ENCODE measurements at places on chromosomes 6 and 20. TPM values are rescaled to one million over a fixed set of nuclear protein-coding genes. Genes with fewer than 3 reads are reported as not detected.
A peak's percentile ranks its signal among the peaks of the same experiment; 100 is the strongest.

- no peak for DNase-seq
- no peaks in the 10 kb centered on the region for H3K36me3 ChIP-seq
- no peak overlapping the region for H3K4me3 ChIP-seq
- no peak overlapping the region for H3K27ac ChIP-seq
- peaks cover 5% of the 10 kb centered on the region for H3K4me1 ChIP-seq
Measured at GRCh38 chr20:6766433-6766832, 1.1 kb upstream of the BMP2 start.

DNA sequence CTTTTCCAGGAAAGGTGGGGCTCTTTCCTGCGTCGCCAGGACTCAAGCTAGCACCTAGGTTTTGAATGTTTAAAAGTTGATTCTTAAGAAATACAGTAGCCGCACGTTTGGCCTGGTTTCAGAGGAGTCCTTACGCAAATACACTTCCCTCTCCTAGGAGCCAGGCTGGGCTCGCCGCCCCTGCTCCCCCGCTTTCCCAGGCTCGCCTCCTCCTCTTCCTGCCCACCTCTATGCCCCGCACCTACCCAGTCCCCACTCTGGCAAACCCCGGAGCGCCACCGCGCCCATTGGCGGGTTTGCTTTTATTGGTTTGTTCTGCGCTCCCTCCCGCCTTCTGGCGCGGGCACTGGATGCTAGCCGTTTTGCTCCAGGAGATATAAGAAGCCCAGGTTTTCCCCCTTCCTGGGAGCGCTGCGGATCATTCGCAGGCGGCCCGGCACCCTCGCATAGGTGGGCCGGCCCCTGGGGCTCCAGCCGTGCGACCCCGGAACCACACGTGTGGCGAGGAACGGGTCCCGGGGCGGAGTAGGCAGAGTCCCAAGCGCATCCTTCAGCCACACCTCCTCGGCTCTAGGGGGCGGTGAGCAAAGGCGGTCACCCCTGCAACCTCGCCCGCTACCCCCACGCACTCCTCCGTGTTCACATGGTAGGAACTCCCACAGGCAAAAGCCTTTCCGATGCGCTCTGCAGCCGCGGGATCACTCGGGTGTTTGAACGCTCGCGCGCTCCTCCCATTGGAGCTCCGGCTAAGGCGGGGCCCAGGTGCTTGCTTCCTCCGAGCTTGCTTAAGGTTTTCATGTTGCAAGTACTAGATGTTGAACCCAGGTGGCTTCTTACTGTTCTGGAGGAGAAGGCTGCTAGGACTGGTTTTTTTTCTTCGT lies 119.0 kb downstream of the RTN4IP1 start:
- peak overlapping the region; percentile 75 for H3K27ac ChIP-seq
- DNase-seq = peak; percentile 83
- H3K4me1 ChIP-seq = peaks cover 36% of the 10 kb centered on the region
- H3K36me3 ChIP-seq = peaks cover 2% of the 10 kb centered on the region
- H3K27me3 ChIP-seq = peaks cover 5% of the 10 kb centered on the region

DNA sequence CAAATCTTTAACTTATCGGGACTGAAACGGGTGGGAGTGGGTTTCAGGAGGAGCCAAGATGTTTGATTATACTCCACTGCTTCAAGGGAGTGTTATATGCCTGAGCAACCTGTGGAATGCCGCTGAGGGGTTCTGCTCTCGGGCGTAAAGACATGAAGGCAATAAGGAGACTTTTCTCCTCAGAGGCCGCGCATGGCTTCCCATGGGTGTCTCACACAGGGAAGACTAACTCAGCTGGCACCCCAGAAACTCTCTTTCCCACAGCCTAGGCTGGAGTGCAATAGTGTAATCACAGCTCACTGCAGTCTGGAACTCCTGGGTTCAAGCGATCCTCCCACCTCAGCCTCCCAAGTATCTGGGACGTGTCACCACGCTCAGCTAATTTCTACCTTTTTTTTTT lies 5.1 kb upstream of the C20orf141 start:
- no peaks in the 10 kb centered on the region for H3K36me3 ChIP-seq
- H3K4me1 ChIP-seq = no peaks in the 10 kb centered on the region
- H3K27me3 ChIP-seq = peaks cover 47% of the 10 kb centered on the region
- H3K4me3 ChIP-seq = no peak overlapping the region
- DNase-seq = no peak

- H3K4me1 ChIP-seq = no peaks in the 10 kb centered on the region
- H3K36me3 ChIP-seq = no peaks in the 10 kb centered on the region
- no peak overlapping the region for H3K27ac ChIP-seq
- peaks cover 4% of the 10 kb centered on the region for H3K27me3 ChIP-seq
- no peak overlapping the region for H3K4me3 ChIP-seq
- DNase-seq = no peak
Measured at GRCh38 chr6:56684342-56685101, 41.8 kb upstream of the DST start.

DNA sequence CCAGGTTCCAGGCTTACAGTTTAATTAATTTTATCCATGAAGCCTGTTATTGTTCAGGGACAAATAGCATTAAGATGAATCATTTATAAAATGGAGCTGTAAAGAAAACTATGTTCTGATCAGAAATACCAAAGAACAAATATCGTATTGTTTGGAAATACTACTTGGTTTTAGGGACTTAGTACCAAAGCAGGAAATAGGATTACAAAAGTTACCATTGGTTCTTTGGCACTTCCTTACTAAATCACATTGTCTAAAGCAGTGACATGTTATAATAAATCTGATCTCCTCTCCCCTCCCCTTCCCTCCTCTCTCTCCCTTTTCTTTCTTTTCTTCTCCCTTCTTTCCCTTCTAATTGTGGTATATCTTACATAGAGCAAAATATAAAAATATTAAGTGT lies 29.6 kb downstream of the CRYBG1 start:
- H3K27ac ChIP-seq = no peak overlapping the region
- H3K4me3 ChIP-seq = no peak overlapping the region
- no peaks in the 10 kb centered on the region for H3K4me1 ChIP-seq
- DNase-seq = no peak

DNA sequence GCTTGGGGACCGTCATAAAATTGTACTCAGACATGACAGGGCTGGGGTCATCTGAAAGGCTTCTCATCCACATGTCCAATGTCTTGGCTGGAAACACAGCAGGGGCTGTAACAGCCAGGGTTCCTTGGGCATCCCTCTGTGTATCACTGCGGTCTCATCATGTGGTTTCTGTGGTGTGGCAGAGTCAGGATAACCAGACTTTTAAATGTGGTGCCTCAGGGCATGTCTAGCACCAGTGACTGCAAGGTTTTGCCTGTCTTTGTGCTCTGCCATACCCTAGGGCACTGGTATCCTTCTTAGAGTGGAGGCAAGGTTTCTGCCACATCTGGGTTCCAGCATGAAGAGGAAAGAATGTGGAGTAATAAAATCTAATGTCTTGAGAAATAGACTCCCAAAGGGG lies 124.2 kb downstream of the PLEKHG1 start:
- H3K27ac ChIP-seq = no peak overlapping the region
- DNase-seq = peak; percentile 10
- peaks cover 15% of the 10 kb centered on the region for H3K27me3 ChIP-seq

DNA sequence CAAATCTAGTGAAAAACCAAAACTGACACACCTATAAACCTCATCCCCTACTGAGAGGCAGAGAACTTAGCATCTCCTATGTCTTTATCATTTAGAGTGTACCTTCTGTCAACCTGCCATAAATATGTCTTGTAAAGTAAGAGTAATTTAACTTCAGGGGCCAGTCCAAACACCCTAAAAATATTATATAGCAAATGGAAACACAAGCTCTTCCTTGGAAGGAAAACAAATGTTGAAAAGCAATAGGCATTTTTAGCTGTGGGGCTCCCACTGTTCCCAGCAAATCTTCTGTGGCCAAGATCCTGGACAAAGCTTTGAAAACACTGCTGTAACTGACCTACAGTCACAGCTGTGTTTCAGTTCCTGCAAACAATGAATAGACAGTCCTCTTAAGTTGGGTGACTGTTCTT lies 140.0 kb upstream of the RNF217 start:
- H3K4me3 ChIP-seq = no peak overlapping the region
- no peak overlapping the region for H3K27ac ChIP-seq
- no peaks in the 10 kb centered on the region for H3K36me3 ChIP-seq
- H3K4me1 ChIP-seq = no peaks in the 10 kb centered on the region
- DNase-seq = no peak
- peaks cover 3% of the 10 kb centered on the region for H3K27me3 ChIP-seq

DNA sequence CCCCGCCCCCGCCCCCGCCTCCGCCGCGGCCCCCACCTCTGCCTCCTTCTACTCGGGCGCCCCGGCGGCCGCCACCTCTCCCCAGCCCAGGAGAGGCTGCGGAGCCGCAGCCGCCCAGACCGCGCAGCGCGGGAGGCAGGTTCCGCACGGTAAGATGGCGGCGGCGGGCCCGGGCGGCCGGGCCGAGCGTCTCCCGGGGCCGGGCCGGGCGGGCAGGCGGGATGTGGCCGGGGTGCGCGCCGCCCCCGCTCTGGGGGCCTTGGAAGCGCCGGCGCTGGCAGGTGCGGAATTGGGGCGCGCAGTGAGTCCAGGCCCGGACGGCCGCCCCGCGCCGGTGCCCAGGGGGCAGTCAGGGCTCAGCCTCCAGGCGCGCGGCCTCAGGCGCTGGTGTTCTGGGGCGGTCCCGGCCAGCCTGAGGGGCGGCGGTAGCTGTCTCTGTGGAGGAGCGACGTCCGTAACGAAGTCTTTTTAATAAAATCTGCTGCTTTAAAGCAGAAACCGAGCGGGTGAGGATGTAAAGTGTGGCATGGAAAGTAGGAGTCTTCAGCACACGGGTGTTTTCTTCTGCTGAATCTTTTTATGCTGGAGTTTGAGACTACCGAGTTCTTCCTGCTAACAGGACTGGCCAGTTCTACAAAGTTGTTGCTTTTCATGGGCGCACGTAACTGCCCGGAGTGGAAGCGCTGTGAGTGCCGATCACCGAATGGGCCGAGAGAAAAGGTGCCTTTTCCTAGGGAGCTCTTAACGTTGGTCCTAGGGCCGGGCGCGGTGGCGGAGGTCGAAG lies at the start of gene GID8:
Gene GID8, plus strand, starts transcription at position 43 of the 784 bp plus-strand sequence. CDS start 3,356 bp downstream, outside the sequence.
- H3K27me3 ChIP-seq = no peaks in the 10 kb centered on the region
- peak within 1 kb of the TSS; percentile 96 for H3K27ac ChIP-seq
- H3K4me3 ChIP-seq = no peak within 1 kb of the TSS
- peaks cover 38% of the 10 kb centered on the region for H3K4me1 ChIP-seq
- H3K36me3 ChIP-seq = peaks cover 34% of the 10 kb centered on the region
- DNase-seq = peak; percentile 66

DNA sequence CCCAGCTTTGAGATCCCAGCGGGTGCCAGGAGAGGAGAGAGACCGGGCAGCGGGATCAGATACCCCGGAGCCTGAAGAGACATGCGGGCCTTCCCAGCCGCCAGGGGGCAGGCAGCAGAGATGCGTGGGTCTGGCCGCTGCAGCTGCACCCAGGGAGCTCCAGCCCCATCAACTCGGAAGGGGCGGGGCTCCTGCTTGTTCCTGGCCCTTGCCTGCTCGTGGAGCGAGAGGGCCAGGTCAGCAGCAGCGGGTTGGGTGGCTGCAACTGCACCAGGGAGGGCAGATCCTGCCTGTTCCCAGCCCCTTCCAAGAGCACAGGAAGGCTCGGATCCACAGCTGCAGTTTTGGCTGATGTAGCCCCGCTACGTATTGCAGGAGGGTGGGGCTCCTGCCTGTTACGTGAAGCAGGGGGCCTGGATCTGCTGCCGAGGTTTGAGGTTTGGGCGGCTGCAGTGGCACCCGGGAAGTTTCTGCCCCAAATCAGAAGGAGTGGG lies 532.8 kb downstream of the RFPL4B start:
- no peak overlapping the region for H3K27ac ChIP-seq
- H3K4me3 ChIP-seq = no peak overlapping the region
- peak; percentile 42 for DNase-seq
- H3K4me1 ChIP-seq = no peaks in the 10 kb centered on the region

DNA sequence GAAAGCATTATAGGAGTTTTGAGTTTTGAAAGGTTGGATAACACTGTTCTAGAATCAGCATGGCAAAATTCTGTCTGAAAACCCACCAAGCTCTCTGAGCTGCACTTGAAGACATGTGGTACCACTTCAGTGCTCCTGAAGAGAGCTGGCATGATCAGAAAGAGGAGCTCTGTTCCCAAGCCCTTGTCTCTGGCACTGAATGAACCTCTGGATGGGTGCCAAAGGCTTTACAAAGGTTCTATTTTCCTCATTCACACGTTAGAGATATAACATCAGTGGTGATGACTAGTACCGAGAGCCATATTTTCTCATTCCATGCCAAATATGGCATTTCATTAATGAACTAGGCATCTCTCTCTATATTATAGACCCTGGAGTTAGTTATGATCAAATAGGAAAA lies 301.8 kb upstream of the ID4 start:
- H3K4me3 ChIP-seq = no peak overlapping the region
- no peak overlapping the region for H3K27ac ChIP-seq
- no peaks in the 10 kb centered on the region for H3K27me3 ChIP-seq
- no peaks in the 10 kb centered on the region for H3K36me3 ChIP-seq
- DNase-seq = no peak

GRCh38 chr6:19664878-19665612 lies 172.1 kb upstream of the ID4 start:
- no peak overlapping the region for H3K4me3 ChIP-seq
- no peak for DNase-seq
- H3K27me3 ChIP-seq = peaks cover 3% of the 10 kb centered on the region
- no peaks in the 10 kb centered on the region for H3K4me1 ChIP-seq
- H3K36me3 ChIP-seq = no peaks in the 10 kb centered on the region

Gene EYA4
- not detected for total RNA-seq

DNA sequence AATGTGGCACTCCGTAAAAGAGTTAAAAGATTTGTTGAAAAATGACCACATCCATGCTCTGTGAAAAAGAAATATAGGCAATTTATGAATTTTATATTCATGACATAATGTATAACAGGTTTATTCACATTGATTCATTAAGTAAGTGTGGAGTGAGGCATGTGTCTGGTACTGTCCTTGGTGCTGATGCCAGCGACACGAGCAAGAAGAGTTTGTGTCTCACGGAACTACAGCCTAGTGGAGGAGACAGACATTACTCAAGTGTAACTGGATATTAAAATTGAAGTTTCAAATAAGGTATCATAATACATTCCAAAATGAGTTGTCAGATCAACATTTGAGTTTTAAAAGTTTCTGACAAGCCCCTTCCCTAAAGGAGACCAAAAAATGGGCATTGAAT lies 158.2 kb upstream of the PRND start:
- no peak overlapping the region for H3K4me3 ChIP-seq
- DNase-seq = peak; percentile 49
- no peak overlapping the region for H3K27ac ChIP-seq
- H3K27me3 ChIP-seq = peaks cover 37% of the 10 kb centered on the region
- no peaks in the 10 kb centered on the region for H3K36me3 ChIP-seq

DNA sequence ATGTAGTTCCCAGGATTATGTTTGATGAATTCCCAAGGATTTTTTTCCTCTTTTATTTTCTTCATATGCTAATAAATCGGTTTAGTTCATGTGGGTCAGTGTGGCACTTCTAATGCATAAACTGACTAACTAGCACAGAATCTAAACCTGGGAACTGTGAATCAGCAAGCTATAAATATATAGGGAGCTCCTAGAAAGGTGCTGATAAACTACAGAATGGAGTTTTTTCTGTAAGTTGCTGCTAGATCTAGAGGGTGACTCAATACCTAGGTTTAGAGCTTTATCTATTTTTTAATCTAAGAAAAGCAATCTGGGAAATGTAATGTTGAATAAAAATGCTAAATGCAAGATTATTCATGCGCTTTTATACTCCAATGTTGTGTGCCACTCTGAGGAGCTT lies 118.8 kb upstream of the PTCHD4 start:
- H3K36me3 ChIP-seq = no peaks in the 10 kb centered on the region
- H3K27ac ChIP-seq = no peak overlapping the region
- no peaks in the 10 kb centered on the region for H3K27me3 ChIP-seq
- H3K4me3 ChIP-seq = no peak overlapping the region
- no peaks in the 10 kb centered on the region for H3K4me1 ChIP-seq
- DNase-seq = no peak

- H3K4me1 ChIP-seq = no peaks in the 10 kb centered on the region
- H3K27me3 ChIP-seq = peaks cover 22% of the 10 kb centered on the region
- no peaks in the 10 kb centered on the region for H3K36me3 ChIP-seq
- H3K4me3 ChIP-seq = no peak overlapping the region
Measured at GRCh38 chr6:118277631-118278030, 270.5 kb upstream of the PLN start.
